ENCODE measurements at places on chromosomes 11 and 22. TPM values are rescaled to one million over a fixed set of nuclear protein-coding genes. Genes with fewer than 3 reads are reported as not detected.

Gene TMEM191C
- total RNA-seq = 0.59 TPM

- H3K36me3 ChIP-seq = peaks cover 4% of the 10 kb centered on the region
- H3K27ac ChIP-seq = no peak overlapping the region
- H3K4me3 ChIP-seq = no peak overlapping the region
- peaks cover 47% of the 10 kb centered on the region for H3K4me1 ChIP-seq
- no peak for DNase-seq
Observed at GRCh38 chr22:40204321-40205116, 26.8 kb downstream of the TNRC6B start.

Gene PTPN5
- not detected for total RNA-seq

DNA sequence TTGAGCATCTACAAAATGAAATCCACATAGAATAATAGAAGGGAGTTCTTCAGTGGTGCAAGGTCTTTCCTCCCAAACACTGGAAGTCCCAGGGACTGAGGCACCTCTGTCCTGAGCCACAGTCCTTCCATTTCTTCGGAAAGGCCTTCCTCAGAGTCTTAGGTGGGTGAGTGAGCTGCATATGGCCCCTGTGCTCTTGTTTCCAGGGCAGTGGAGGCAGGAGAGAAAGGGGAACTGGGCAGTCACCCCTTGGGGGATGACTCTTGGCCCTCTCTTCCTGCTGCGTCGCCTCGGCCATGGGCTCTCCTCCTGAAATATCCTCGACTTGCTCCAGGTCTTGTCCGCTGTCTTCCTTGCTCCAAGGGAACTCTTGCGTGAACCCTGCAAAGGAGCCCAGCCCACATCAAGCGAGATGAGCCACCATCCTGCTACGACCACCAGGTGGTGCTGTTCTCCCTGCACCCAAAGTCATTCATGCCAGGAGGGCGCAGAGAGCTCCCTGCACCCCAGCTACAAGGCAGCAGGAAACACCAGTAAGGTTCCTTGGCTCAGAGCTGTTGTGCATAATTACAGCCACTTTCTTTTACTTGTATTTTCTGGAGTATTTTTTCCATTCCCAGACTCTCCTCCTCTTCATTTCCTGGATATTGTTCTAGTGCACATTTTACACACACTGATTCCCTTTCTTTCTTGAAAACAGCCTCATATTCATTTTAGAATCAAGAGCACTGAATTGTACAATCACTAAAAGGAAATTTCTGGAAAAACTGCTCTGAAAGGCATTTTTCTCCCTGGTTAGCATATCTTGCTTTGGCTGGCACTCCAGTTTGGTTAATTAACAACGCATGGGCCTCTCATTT lies 397.8 kb downstream of the OPCML start:
- no peak overlapping the region for H3K27ac ChIP-seq
- H3K27me3 ChIP-seq = peaks cover 7% of the 10 kb centered on the region
- DNase-seq = peak; percentile 36
- H3K4me3 ChIP-seq = no peak overlapping the region
- no peaks in the 10 kb centered on the region for H3K4me1 ChIP-seq
- no peaks in the 10 kb centered on the region for H3K36me3 ChIP-seq

DNA sequence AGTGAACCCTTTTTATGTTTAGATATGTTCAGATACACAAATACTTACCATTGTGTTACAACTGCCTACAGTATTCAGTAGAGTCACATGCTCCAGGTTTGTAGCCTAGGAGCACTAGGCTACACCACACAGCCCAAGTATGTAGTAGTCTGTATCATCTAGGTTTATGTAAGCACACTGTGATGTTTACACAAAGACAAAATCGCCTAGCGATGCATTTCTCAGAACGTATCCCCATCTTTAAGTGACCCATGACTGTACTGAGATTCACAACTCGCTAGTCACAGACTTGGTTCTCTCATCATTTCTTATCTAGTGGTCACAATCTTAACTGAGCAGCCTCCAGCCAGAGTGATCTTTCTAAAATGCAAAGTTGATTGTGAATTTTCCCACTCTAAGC lies 119.2 kb downstream of the RASSF10 start:
- H3K27me3 ChIP-seq = peaks cover 27% of the 10 kb centered on the region
- DNase-seq = no peak
- H3K4me1 ChIP-seq = no peaks in the 10 kb centered on the region

Gene TRIM51
- not detected for total RNA-seq

DNA sequence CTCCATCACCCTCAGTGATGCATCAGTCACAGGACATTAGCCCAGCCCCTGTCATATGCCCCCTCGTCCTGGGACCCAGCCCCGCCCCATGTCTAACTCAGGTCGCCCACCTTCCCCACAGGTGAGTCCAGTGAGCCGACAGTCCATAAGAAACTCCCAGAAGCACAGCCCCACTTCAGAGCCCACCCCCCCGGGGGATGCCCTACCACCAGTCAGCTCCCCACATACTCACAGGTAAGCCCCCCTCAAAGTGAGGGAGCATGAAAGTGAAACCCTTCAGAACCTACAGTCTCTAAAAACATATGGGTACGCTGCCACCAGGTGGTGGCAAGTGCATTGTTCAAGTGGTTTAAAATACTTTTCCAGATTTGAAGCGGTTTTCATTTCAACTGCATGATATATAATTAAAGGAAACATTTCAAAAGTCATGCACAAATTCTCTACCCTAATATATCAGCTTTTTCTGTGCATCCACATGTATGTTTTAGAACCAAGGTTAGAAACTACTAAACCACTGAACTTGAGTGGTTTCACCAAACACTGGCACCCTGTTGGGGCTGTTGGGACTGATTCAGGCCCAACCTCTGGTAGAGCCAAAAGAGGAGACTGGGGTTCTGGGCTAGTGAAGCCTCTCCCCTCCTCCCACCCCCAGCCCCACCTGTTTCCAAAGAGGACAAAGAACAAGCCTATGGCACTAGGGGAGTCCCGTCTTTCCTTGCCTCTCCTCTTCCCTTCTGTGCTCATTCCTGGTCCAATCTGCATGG lies 17.3 kb downstream of the EPS8L2 start:
- H3K36me3 ChIP-seq = peaks cover 3% of the 10 kb centered on the region
- peaks cover 8% of the 10 kb centered on the region for H3K4me1 ChIP-seq
- peaks cover 25% of the 10 kb centered on the region for H3K27me3 ChIP-seq
- peak; percentile 40 for DNase-seq
- peak overlapping the region; percentile 75 for H3K4me3 ChIP-seq

DNA sequence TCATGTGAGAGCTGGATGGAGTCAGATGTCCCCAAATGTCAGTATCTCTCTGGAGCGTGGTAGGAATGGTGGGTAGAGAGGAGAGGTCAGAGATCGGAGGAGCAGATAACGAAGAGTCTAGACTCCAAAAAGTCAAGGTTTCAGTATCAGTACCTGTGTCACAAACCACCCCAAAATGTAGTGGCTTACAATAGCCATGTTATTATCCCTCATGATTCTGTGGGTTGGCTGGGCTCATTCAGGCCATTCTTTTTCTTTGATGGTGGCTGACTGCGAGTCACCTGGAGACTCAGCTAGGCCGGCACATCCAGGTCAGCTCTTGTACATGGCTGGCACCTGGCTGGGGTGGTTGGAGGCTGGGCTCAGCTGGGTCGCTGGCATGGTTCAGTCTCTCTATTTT lies 7.3 kb upstream of the SSTR3 start:
- H3K4me3 ChIP-seq = peak overlapping the region; percentile 79
- DNase-seq = no peak
- H3K27me3 ChIP-seq = no peaks in the 10 kb centered on the region
- peaks cover 74% of the 10 kb centered on the region for H3K4me1 ChIP-seq

All from activated T-helper 1 cell treated with anti-CD3 and anti-CD28 coated beads, Interleukin-12 subunit alpha, Interleukin-12 subunit beta, Interleukin-2, Interleukin-4 antibody, amounts not matched to agents 30 ng/mL and 10 ng/mL and 1 ng/mL, durations not matched to agents 14 hours and 24 hours and 36 hours (primary cell).